ENCODE measurements at places on chromosomes 5 and 9.

DNA sequence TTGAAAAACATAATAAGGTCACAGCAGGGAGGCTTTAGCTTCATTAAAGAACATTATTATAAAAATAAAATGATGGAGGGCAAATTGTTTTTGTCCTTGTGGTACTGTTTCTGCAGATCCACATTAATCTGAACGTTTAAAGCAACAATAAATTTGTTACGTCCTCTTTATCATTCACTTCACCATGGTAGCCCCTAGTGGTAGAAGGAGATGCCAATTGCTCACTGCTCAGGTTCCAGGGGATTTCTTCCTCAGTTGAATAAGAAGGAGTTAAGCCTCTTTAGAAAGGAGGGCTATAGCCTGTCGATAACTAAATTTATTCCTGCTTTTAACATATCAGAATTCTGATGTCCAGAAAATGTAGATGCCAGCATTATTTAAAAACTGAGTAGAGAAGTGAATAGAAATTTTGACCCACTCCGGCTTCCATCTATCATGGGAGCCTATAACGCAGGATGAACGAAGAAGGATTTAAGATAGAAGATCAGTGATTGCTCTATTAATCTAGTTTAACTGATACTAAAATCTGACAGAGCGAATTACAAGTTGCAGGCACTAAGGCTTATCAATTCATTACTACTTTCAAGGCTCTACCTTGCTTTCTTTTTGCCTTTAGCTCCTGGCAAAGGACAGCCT, 692.3 kb downstream of the PTPRD start:
- DNase-seq = no peak

DNA sequence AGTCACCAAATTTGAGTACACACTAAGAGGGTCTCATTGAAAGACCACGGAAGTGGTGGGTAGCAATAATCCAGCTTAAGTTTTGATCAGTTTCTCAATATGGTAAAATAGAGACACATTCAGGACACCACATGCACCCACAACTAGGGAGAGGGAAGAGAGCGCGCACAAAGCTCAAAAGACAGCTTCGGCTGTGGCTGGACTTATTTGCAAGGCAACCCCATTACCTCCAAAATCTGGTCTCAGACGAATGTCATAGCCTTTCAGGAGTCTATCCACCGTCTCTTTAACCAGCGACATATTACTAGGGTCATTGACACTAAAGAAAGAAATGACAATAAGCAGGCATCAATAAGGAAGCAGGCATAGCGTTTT, 443 bp downstream of the GABRB2 start:
- DNase-seq = no peak

GRCh38 chr5:53983568-53984460, 326.6 kb downstream of the ARL15 start:
- DNase-seq = no peak

DNA sequence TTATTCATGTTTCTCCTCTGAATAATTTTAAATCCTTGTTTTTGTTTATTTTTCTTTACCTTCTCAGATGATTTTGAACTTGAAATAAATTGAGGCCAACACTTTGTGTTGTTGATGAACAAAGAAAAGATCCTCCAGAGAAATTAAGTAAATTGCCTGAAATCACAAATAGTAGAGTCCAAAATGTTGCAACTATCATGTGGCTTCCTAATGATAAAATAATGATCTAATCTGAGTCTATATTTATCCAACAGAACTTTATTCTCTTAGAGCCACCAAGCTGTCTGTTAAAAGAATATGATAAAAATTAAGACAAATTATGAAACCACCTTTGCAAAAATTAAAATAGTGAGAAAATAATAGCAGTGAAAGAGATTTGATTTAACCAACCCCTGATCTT, 132.2 kb upstream of the SPEF2 start:
- no peak for DNase-seq

DNA sequence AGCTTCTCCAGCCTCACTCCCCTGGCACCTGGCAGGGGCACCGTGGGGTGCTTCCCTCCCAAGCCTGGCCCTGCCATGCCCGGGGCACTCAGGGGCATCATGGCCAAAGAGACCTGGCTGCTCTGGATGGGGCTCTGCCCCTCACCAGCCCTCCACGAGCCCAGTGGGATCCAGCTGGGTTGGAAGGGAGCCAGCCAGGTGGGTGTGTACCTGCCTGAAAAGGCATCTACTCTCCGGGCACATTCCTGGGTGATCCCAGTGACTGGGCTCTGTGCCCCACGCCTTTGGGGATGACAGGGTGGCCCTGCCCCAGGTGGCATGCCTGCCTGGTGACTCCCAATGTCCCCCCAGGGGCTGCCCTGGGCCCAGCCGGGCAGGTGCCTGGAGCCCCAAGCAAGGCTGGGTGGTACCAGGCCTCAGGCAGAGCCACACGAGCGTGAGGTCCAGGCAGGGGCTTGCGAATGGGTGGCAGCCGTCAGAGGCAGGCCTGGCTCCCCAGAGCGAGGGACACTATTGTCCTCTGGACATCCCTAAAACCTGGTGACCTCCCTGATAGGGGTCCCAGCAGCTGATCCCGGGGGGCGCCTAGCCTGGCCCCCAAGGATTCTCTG, 777 bp downstream of the GPSM1 start:
- DNase-seq = no peak

GRCh38 chr5:157116483-157116954, 7.7 kb upstream of the HAVCR2 start:
- DNase-seq = no peak

- DNase-seq = no peak
Measured at GRCh38 chr9:122145592-122145863, 14.1 kb downstream of the NDUFA8 start.

GRCh38 chr5:115855959-115856358, 14.2 kb downstream of the AP3S1 start:
- no peak for DNase-seq

- no peak for DNase-seq
Measured at GRCh38 chr5:54905246-54905795, 80.1 kb downstream of the ESM1 start.

DNA sequence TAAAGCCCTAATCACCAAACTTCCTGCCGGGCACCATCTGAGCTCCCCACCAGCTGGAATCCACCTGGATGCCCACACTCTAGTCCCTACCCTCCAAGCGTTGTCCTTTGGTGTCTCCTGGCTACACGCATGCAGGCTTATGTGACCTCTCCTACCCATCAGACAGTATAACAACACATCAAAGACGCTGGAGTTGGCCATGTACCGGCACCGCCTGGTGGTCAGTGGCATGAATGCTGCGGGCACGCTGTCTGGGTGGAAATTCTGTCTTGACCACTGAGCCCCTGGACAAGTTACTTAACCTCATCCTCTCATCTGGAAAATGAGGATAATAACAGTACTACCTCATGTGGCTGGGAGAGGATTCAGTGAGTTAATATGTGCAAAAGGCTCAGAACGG, 23.4 kb upstream of the CORO2A start:
- DNase-seq = no peak

DNA sequence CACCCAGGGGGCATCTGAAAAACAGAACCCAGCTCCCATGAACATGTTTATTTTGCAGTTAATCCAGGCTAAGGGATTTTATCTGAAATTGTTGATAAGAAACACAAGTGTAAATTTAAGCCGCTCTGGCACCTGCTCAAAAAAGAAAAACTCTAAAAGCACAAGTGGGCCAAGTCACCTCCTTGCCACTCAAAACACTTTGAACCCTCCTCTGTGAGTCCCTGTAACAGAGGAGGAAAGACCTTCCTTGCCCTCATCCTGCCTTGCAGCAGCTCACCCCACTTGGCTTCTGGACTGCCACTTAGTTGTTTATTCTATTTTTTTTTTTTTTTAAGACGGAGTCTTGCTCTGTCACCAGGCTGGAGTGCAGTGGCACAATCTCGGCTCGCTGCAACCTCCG, 39.5 kb downstream of the FAM78A start:
- no peak for DNase-seq

DNA sequence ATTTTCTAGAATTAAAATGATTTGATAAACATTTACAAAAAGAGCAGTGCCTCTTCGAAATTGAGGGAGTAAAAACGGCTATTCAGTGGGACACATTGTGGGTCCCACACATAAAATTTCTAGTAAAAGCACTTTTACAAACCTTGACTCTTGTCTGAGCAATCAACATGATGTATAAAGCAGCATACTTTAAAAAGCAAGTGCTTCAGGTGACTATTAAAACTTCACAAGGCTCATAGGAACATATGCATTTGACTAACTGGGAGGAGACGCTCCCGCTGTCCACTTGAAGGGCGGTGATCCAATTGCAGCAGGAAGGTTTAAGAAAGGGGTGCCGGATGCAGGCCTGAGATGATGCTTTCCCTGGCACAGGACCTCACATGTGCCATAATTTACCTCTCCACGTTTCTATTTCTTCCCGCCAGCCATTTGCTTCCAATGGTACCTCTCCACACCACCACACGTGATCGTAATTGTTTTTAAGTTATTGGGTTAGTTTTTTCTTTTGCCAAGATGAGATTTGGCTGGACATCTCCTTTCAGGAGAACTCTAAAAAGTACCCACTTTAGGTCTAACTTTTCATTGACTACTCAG, 1.8 kb downstream of the MCTP1 start:
- no peak for DNase-seq

DNA sequence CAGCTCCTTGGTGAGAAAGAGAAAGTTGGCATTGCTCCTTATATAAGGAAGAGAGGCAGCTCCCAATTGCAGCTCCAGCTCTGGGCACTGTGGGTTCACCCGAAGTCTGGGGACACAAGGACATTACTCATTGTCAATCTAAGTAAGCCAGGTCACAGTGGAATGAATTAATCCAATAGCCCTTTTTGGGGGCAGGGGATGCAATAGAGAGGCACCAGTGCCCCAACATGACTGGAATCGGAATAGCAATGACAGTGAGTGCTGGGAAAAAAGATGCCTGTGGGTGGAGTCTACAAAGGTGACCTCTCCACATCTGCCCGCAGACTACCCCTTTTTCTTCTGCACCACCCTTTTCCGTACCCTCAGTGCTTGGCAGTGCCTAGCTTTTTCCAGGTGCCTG, 11.1 kb upstream of the NEUROG1 start:
- no peak for DNase-seq
